ENCODE measurements at places on chromosomes 3 and 15. TPM values are rescaled to one million over a fixed set of nuclear protein-coding genes. Genes with fewer than 3 reads are reported as not detected.
A peak's percentile ranks its signal among the peaks of the same experiment; 100 is the strongest.

DNA sequence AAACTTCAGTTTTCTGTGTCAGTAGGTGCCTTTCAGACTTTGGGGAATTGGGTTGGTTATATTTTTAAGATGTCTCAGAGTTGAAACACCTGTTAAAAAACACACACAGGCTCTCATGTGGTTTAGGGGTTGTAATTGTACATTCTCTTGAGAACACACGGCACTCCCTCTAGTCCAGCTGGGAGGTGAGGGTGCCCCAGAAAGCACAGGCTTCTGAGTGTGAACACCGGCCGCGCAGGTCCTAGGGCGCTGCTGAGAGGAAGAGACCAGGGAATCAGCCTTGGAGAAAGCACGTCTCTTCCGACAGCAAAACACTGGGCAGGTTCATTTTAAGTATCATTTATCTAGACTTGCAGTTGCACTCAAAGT lies 68.0 kb upstream of the RPL35A start:
- DNase-seq: no peak

DNA sequence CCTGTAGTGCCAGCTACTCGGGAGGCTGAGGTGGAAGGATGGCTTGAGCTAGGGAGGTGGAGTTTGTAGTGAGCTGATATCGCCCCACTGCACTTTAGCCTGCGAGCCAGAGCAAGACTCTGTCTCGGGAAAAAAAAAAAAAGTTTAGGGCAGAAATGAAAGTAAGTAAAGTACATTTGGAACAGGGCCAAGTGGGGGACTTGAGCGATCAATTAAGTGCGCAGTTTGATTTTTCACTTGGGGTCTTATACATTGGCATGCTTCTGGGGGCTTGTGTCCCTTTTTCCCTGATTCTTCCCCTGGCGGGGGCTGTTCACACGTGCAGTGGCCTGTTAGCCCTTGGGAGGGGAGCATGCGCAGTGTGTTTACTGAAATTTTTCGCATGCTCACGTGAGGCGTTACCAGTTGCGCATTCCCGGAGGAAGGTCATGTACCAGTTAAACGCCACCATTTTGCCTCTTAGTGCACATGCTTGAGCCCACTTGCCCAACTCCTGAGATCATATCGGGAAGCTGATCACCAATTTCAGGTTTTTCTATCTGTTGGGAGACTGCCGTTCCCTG lies 42.0 kb downstream of the GALNT15 start:
- DNase-seq: no peak

DNA sequence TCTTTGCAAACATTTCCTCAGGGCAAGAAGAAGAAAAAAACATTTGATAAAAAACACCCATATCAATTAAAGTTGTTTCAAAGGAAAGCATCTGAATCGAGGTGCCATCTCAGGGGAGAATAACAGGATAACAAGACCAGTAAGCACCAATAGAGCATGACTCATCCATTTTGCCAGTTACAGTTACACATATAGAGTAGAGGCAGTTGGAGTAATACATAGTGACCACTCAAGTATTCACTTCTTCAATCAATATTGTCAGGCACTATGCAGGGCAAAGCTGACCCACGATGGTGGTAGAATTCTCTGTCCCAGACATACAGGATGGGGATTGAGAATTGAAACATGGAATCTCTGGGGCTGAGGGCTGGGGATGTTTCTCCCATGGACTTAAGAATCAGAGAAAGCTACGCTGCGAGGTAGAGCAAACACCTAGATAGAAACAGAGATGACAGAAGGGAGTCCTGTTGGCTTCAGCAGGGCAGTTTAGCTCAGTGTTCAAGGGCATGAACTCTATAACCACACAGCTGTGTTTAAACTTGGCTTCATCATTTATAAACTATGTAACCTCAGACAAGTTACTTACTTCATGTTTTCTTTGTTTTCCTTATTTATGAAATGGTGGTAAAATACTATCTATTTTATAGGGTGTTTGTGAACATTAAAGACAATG lies 186.4 kb upstream of the NANOGP8 start:
- DNase-seq: no peak

GRCh38 chr3:187358068-187358467 lies 10.1 kb upstream of the RTP4 start:
- DNase-seq: no peak

- DNase-seq: peak; percentile 16
Measured at GRCh38 chr3:87145553-87145952, 81.6 kb upstream of the CHMP2B start.

- no peak for DNase-seq
Measured at GRCh38 chr3:114110439-114110838, 53.9 kb downstream of the QTRT2 start.

GRCh38 chr3:23320586-23321570 lies 117.8 kb downstream of the UBE2E2 start:
- no peak for DNase-seq

- DNase-seq: no peak
Measured at GRCh38 chr3:23804441-23805209, 1.1 kb upstream of the UBE2E1 start.

DNA sequence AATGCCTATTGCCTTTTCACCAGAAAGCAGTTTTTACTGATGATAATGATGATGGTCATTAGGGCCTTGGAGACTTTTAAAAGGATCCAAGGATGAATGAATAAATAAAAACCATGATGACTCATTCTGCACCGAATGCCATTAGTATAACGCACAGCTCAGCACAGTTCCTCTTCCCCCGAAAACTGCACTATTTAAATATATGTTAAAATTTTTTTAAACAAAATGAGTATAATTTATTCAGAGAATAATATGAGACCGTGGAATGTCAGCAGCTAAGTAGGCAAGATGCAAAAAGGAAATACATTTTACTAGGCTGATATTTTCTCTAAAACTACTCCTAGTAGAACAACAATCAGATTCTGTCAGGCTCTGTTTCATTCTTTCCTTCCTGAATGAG lies 83.4 kb upstream of the NANOGP8 start:
- DNase-seq: no peak

- no peak for DNase-seq
Measured at GRCh38 chr3:54349231-54349652, 226.9 kb downstream of the CACNA2D3 start.

DNA sequence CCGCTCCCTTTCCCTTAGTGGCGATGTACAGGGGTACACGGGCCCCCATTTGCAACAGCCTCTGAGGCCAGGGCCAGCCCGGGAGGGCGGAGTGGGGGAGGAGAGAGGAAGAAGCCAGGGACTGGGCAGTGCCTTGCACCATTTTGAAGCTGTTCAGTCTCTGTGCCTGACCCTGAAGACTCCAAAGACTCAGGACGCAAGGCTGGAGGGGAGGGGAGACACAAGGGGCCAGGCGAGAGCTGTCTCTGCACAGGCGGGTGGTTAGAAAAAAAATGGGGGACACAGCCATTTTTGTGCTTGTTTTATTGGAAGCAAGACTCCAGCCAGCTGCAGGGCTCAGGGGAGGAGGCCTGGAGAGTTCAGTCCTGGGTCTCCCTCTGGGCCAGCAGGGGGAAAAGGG lies 1.6 kb downstream of the RPP25 start:
- no peak for DNase-seq

GRCh38 chr15:29156521-29156920 lies 113.1 kb downstream of the NSMCE3 start:
- DNase-seq: no peak

- DNase-seq: no peak
Measured at GRCh38 chr15:67240235-67241131, 14.0 kb downstream of the AAGAB start.

- DNase-seq: no peak
Measured at GRCh38 chr15:68217341-68217740, 12.2 kb downstream of the CLN6 start.

DNA sequence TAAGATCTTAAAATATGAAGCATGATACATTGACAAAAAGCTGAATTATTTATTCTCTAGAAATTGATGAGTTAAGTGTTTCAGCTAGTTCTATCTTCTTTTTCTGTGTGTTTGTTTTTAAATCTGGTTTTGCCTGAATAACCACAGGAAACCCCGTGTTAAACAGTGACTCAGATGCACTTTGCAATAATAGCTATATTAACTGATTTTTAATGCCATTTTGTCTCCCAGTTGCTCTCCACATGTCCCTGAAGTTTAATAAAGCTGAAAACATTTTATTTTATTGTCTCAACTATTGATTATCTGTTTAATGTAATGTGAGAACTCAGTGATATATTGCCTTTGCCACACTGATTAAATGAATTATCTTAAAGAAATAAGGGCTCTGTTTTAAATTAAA lies 42.8 kb upstream of the ROBO1 start:
- no peak for DNase-seq

DNA sequence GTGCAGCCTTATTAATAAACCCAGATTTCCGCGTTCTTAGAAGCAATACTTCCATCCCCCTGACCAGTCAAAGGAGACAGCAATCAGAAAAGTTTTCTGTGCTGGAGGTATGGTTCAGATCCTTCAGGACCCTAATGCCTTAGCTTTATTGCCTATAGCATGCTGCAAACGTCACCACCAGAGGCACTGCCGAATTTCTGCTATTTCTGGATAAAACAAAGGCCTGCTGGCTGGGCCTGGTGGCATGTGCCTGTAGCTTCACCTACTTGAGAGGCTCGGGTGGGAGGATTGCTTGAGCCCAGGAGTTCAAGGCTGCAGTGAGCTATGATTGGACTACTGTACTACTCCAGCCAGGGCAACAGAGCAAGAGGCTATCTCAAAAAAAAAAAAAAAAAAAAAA lies 407.2 kb downstream of the FOXP1 start:
- DNase-seq: no peak

- DNase-seq: no peak
Measured at GRCh38 chr3:39361252-39361927, 21.8 kb upstream of the SLC25A38 start.

- no peak for DNase-seq
Measured at GRCh38 chr3:178231645-178232044, 304.6 kb upstream of the KCNMB2 start.

DNA sequence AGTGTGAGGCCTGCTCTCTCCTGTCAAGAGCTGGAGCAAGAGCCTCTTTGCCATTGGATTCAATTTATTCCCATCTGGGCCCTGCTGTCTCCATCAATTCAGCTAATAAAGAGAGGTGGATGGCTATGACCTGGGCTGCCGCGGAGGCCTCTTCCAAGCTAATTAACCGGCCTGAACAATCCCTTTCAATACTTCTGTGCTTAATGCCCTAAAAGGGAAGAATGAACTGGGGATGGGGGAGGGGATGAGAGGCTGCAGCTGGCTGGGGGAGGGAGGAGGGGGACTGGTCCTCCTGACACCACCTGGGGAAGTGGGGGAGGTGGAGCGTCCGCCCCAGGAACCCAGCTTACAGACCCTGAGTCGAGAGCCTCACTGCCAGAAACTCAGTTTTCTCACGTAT lies 33.4 kb upstream of the PRR23E start:
- no peak for DNase-seq

GRCh38 chr15:36008719-36009118 lies 462.8 kb upstream of the DPH6 start:
- no peak for DNase-seq

DNA sequence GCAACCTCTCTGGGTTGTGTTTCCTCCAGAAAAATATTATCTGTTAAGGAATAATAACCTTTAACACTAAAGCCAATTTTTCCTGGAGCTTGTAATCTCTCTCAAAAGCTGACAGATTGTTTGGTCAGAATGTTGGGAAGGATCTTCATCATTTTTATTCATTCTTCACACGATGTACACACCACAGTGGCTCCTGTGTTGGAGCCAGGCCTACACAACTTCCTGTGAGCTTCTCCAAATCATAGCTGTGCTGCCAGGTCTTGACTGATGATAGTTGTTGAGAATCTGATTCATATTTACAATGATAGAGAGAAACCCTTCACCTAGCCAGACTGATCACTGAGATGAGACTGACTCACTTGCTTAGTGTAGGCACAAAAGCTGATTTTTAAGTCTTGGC lies 151.0 kb upstream of the ROBO2 start:
- DNase-seq: no peak

- DNase-seq: no peak
Measured at GRCh38 chr15:52098323-52098722, 14.3 kb downstream of the BCL2L10 start.

- no peak for DNase-seq
Measured at GRCh38 chr3:77466562-77467115, 426.7 kb downstream of the ROBO2 start.

DNA sequence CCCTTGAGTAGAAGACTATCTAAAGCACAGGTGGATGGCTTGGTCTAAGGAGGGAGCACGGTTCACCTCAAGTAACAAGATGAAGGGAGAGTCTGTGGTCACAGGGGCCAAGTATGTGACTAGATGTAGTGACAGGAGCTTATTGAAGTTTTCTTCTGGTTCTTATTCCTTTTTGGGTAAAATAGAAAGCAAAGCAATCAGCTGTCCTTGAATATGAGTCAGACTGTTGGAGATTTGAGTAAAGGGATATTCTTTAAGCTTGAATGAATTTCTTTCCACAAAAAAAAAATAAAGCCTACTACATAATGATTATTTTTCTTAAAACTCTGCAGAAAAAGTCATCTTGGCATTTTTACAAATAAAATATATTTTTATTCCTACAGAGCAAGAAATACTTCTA lies 1.5 kb upstream of the CNTN6 start:
- DNase-seq: no peak

GRCh38 chr3:169071003-169071402 lies 592.5 kb downstream of the MECOM start:
- DNase-seq: no peak

DNA sequence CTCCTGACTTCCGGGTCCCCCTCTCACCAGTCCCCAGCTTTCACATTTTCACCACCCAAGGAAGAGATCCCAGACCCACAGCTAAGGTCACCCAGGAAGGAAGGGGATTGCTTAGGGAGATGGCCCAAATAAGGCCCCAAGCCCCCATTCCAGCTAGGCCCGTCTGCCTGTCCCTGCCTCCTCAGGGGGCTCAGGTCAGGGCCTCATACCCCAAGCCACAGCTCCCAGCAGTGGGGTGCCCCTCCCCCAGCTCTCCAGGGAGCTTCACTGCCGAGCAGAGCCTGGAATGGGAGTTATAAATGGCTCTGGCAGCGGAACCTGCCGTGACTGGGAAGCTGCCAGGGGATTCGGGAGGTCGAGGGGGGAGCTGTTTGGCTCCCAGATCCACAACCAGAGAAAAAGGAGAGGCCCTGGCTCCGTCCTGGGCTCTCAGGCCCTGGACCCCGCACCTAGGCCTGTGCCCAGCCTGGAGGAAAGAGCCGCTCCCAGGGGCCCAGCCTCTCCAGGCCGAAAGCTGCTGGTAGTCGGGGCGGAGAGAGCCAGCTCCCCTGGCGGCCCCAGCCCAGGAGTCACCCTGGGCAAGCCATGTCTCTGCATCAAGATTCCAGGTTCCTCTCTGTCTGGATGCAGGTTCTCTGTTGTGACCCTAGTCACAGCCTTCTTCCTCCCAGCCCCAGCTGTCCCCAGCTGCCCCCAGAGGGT lies 550 bp downstream of the CCDC9B start:
- DNase-seq: peak; percentile 55

Gene CHL1
- total RNA-seq: 271 TPM

Gene FAM107A
- 883 TPM for total RNA-seq

Gene CLDN1
- 1.6 TPM for total RNA-seq

Gene CLDN16
- 2.3 TPM for total RNA-seq

Gene REC114
- total RNA-seq: not detected

Gene OCA2
- 10.0 TPM for total RNA-seq

Gene ZNF662
- total RNA-seq: 19.4 TPM

Gene SOX14
- total RNA-seq: not detected

Gene SLC28A2
- not detected for total RNA-seq

Gene FGF7
- total RNA-seq: 0.38 TPM

Gene SYNPR
- 92.1 TPM for total RNA-seq

Gene DNAJA4
- 91.0 TPM for total RNA-seq

Gene ITPKA
- total RNA-seq: 65.3 TPM

Gene STRC
- total RNA-seq: 7.9 TPM
